Activated naive CD4-positive, alpha-beta T cell (primary cell): ENCODE measurements at places on chromosomes 5 and 9.

GRCh38 chr5:80152778-80153177, 103.1 kb downstream of the SERINC5 start:
- DNase-seq, result no peak

- DNase-seq, result no peak
These were observed 11.0 kb downstream of the SLC44A1 start for GRCh38 chr9:105255421-105255820.

GRCh38 chr9:28981129-28981528, 1407.8 kb upstream of the C9orf72 start:
- no peak for DNase-seq

DNA sequence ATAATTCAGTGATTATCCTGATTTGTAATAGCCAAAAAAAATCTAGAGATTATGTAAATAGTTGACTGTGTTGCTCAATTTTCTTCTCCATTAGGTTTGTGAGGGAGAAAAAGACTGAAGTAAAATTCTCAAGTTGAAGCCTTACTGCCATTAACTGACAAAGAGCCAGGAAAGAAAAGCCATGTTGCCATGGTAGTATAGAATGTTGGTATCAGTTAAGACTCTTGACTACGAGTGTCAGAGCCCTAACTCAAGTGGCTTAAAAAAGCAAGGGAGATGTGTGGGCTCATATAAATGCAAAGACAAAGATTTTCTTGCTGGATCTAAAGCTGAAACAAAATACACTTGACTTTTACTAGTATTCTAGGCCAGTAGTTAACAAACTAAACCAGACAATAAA, 571.7 kb downstream of the KCTD16 start:
- no peak for DNase-seq

DNA sequence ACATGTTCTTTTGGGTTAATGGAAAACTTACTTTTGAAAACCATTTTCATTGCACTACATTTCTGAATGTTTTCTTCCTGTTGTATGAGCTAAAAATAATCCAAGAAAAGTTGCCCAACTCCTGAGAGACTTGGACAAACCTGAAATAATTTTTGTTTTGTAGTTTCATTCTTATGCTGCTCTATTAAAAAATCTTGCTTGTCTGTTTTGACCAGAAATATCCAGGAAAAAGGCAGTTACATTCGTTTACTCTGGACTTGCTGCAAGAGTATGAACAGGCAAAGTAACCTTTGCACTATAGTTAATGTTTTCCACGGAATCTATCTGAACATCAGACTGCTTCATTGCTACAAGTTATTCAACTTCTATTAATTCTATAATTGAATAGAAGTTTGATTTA, 200.1 kb upstream of the DAB2 start:
- DNase-seq, result no peak

DNA sequence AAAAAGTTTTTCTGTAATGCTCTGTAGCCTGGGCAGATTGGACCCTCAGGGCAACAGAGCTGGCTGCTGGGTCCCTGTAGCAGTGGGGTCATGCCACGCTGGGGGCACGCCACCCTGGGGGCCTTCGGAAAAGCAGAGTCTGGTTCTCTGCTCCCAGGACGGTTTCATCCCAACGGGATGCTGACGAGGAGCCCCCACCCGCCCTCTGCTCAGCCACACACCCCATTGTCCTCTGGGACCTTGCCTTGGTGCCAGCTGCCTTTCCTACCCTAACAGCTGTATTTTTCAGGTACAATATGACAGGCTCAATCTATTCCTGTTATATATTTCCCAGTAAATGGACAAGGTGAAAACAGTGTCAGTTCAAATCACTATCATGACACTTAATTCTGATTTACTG, 29.0 kb upstream of the MVB12B start:
- DNase-seq, result no peak

DNA sequence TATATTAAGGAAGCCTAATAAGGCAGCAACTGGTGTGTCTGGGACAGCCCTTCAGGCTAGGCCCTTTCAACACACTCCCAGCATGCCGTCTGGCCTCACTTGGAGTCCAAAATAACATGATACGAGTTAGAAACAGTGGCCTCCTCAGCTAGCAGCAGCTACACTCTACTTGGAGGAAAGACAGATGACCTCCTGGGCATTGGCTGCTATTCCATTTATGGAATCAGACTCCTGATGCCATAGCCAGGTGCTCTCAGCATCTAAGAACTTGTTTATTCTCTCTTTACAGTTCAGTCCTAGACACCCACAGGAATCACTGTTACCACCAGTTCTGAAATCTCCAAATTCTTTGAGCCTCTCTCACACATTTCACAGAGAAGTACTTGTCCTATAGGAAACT, 31.8 kb downstream of the RUSC2 start:
- no peak for DNase-seq

DNA sequence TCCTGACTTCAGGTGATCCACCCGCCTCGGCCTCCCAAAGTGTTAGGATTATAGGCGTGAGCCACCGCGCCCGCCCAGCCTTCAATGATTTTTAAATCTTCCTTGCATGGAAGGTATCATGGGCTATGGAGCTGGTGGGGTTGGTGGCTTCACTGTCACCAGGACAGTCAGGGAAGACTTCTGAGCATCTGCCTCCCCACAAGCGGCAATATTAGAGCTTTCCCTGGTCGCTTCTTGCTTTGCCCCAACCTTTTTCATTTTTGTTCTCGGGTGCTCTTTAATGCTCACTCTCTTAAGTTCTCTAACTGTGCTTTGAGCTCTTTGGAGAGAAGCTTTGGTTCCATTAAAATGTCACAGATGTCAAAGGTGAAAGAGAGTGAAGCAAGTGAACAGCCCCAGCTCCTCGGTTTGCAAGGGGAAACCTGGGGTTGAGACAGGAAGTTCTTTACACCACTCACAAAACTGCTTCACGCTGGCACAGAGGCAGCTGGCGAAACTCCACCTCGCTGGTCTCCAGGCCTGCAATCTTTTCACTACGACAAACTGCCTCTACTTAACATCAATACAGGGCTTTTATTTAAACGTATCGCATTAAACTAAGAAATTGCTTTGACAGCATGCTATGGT, 142.5 kb upstream of the RETREG1 start:
- DNase-seq, result no peak

DNA sequence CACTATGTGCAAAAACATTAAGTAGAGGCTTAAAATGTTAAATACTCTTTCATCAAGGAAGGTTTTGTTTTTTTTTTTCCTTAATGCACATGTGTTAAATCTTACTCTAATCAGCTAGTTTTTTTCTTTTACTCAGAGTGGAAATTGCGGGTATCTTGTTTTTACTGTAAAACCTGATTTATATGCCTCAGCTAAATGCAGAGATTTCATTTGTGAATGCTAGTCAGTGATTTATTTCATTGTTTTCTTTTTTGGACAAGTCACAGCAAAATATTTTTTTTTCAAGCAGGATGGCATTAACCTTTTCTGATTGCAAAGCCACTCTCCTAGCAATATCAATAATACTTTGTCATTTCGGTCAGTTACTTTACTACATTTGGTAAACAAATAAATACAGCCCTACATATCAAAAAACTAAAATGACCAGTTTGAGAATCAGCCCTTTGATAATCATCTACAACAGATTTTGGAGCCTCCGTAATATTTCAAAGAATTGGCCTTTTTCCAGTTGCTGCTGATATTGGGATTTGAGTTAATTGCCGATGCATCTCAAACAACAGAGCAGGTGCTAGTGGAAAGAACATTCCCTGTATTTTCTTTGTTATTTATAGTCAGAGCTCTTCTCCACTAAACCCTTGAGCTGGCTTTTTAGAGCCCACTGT, 579.2 kb upstream of the ZNF608 start:
- no peak for DNase-seq

DNA sequence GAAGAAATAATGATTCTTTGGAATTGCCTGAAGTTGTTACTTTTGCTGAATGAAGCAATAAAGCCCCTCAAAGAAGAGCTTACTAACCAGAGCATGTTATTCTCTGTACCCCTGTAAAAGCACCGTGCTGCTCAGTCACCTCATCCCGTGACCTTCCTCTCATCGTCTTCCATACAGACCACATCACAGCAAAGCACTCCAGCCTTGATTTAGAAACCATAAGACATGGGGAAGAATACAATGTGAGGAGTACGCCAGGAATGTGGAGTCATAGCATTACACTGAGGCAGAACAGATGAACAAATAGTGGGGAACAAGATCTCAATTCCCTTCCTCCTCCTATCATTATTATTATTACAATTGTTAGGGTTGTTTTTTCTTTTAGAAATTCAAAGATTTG, 49.1 kb downstream of the ERAP1 start:
- DNase-seq, result no peak

DNA sequence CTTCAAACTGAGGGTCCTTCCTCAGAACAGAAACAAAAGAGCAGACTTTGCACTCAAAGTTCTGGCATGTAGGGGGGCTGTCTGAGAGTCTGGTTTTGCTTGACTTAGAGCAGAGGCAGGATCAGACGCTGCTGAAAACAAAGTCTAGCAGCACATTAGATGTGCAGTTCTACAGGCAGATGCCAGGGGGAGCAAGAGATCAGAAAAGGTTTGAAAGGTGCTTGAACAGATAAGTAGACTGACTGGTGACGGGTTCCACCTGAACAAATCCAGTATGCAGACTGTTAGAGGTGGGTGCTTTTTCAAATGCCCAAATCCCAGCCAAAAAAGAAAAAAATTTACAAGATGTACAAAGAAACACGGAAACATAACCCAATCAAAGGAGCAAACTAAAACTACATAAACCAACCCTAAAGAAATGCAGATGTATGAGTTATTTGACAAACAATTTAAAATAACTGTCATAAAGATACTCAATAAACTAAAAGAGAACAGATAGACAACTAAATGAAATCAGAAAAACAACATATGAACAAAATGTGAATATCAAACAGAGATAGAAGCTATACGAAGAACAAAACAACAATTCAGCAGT, 194.7 kb upstream of the FREM1 start:
- no peak for DNase-seq

- DNase-seq, result no peak
These were observed 9.1 kb downstream of the CACFD1 start for GRCh38 chr9:133468777-133469421.

GRCh38 chr5:30809933-30810332, 383.6 kb upstream of the CDH6 start:
- DNase-seq, result no peak

DNA sequence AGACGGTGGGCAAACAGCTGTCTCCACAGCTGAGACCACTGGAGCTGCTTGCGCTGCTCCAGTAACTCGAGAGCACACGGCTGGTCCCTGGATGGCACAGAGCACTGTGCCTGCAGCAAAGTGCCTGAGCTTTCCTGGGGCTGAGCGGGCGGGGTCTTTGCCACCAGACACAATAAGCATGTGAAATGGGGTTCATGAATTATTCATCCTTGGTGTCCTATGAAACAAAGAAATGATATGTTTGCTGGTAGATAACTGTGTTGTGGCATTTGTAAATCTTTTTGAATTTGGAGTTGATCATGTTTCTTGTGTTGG, 151.7 kb upstream of the MPDZ start:
- DNase-seq, result no peak

DNA sequence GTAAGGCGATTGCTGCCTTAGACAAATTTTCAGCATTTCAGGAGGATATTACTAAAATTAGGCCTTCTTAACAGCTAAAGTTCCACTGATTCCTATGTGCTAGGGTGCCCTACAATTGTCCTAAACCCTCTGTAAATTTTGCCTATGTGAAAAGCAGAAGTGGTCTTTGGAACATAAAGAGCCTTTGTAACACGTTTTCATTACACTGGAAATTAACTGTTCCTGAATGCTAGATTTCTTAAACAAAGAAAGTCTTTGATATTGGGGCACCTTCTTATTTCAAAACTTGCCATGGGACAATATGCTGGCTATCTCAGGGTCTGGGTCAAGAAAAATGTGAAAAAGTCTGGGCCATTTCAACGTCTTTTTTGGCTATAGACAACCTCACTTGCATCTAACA, 60.4 kb upstream of the MOCS2 start:
- DNase-seq, result no peak
